ENCODE measurements at places on chromosomes 11 and 22.
A peak's percentile ranks its signal among the peaks of the same experiment; 100 is the strongest.

DNA sequence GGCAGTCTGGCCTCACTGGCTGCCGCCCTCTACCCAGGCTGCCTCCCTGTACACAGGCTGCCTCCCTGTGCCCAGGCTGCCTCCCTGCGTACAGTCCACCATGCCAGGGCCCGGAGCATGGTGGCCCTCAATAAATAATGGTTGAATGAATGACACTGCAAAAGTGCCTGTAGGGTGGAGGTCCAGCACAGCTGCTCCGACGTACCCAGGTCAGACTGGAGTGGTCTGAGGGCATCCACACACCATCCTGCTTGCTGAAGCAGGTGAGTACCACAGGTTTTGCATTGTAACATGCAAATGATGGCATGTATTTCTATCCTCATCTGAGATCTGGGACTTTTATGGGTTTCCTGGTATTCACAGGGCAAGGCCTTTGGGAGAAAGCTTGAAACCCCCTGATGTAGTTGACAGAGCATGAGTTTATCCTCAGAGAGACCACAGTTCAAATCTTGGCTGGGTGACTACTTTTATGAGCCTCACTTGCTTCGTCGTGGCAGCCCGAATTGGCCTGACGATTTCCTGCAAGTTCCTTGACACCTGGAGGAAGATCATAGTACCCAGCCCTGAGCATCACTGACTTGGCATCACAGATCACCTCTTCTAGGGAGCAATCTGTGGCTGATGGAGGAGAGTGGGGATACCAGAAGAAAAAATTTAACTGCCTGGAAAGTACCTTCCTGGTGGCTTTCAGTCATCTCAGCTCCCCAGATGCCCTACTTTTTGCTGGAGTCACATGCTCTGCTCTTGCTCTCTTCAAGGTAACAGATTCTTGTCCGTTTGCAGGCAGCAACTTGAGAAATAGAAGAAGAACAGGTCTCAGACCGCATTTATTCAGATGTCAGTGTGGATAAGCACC lies 16.0 kb upstream of the CYB5R3 start:
- DNase-seq: no peak

DNA sequence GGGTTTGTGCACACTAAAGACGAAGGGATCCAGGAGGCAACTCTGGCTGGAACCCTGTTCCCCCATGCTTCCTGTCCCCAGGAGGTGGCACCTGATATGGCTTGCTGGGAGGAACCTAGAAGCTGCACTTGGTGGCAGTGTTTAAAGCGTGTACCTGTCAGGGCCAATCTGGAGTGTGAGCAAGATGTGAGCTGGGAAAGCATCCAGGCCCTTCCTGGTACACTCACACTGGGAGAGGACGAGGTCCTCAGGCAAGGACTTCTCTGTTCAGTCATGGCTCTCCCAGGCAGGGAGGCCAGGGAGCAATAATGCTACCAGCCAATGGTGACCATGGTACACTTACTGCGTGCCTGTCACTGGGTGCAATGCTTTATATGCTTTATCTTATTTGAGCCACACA lies 130.7 kb upstream of the NECTIN1 start:
- no peak for DNase-seq

GRCh38 chr22:32839831-32840584 lies 38.5 kb downstream of the TIMP3 start:
- peak; percentile 51 for DNase-seq

DNA sequence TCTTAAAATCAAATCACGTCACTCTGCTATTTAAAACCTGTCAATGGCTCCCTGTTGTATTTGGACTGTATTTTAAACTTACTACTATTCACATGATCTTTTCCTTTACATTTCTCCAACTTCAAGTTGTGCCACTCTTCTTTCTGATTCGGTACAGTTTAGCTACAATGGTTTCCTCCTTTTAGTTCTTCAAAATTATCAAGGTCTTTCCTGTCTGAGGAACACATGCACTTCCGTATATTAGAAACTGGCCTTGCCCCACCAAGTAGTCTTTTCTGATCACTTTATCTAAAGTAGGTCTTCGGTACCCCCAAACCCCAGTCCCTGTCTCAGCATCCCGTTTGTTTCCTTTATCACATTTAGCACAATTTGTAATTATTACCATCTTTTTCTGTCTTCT lies 81.8 kb downstream of the MTMR3 start:
- no peak for DNase-seq

DNA sequence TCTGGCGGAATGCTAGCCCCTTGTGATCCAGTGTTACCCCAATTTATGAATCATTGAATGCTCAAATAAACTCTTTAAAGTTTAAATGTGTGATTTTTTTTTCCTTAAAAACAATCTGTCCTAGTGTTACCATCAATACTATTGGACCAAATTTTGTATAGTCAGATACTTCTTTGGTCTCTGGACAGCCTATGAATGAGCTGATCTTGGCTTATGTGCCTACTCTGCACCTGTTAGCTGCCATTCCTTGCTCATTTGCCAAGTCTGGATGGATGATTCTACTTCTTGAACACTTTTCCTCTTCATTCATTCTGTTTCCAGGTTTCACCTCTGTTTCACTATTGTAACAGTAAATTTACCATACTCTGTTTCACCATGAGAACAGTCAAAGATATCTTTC lies 226.5 kb upstream of the ZBED5 start:
- no peak for DNase-seq

DNA sequence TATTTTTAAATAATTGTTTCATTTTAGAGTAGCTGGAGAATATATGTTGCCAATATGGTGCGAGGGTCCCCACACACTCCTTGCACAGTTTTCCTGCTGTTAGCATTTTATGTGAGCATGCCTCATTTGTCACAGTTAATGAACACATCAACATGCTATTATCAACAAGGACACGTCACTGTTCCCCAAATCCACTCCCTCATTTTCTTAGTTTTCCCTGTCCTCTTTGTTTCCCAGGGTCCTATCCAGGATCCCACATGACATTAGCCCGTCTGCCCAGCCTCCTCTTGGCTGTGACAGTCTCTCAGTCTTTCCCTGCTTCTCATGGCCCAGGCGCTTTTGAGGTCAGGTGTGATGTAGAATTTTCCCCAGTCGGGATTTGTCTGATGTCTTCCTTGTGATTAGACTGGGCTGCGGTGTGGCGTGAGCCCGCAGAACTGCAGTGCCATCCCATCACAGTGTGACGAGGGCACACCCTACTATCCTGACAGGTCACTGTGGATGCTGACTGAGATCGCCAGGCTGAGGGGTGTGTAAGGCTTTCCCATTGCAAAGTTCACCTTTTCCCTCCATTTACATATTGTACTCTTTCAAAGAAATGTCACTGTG lies 450.6 kb upstream of the B3GAT1 start:
- DNase-seq: peak; percentile 26

DNA sequence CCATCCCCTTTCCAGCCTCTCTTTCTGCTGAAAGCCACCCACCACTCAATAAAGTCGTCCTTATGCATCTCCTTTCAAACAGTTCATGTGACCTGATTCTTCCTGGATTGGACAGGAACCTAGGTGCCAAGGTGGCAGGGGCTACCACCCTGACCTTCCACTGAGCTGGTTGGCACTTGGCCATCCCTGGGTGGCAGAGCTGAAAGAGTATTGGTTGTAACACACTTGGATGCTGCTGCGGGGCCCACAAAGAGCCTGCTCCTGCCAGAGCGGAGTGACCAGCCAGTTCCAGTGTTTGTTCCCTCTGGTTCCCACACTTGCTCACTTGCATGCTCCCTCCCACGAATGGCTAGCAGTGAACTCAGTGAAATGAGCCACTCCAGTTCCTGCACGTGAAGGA lies 57.2 kb upstream of the OR4C15 start:
- no peak for DNase-seq

DNA sequence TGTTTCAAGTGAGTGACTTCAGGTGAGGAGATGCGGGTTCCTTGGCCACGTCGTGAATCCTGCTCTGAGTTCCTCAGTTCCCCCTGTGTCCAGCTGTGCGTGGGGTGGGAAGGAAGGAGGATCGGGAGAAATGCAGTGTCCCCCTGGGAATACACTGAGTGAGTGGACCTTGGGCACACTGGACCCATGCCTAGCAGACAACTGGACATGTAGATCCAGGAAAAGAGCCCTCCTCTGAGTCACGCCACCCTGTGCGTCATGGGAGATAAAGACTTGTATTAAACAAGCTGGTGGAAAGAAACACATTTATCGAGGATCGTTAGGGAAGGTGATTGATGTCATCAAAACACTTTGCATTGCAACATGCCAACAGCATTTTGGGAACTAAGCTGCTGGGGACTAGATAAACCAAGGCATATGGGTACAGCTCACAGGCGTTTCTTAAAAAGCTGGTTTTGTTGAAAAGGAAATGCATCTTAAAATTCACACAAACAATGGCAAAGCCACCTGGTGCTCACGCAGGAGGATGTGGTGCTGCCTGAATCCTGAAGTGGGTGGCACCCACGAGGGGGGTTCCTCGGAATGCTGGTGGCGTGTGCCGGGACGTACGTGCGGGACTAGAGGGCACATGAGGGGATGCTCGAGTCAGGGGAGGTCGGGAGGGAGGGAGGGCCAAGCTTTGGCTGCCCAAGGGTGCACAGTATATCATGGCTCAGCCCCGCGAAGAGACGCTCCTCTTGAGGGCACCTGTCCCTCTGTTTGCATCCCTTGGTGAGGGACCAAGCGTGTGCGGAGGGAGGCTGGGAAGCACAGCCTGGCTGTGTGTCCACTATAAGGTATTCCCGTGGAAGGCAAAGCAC lies 303.5 kb downstream of the TBC1D22A start:
- DNase-seq: no peak

GRCh38 chr22:43227239-43227630 lies 40.3 kb upstream of the TTLL12 start:
- no peak for DNase-seq

- DNase-seq: no peak
These were observed 109.4 kb downstream of the KCNQ1OT1 start for GRCh38 chr11:2590131-2590964.

DNA sequence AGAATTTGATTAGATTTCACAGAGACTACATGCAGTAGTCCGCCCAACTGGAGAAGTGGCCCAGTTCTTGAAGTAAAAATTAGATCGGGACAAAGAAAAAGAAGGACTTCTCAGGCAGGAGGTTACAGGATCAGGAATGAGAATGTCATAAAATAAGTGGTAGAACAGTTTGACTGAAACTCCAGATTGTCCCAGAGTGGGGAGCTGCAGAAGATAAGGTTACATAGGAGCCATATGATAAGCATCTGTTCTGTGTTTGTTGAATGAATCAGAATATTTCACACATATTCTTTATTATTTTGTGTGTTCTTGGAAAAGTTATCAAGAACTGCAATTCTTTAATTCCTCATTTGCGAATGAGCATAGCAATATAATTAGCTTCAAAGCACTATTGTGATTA lies 210.6 kb downstream of the AASDHPPT start:
- no peak for DNase-seq

- DNase-seq: peak; percentile 52
These were observed 33.3 kb downstream of the SYT13 start for GRCh38 chr11:45252877-45253276.

All from M059J (cell line).